Daoy (cell line): ENCODE measurements at places on chromosomes 13 and 19. TPM values are rescaled to one million over a fixed set of nuclear protein-coding genes. Genes with fewer than 3 reads are reported as not detected.

GRCh38 chr19:45638930-45639729, at the start of gene EML2:
Gene EML2, minus strand, starts transcription at chr19:45639397. Its CDS starts 21 bp downstream, at chr19:45639376.
- DNase-seq = peak; percentile 66

- DNase-seq = no peak
Measured at GRCh38 chr19:43623889-43624670, 4.7 kb upstream of the ZNF428 start.

- DNase-seq = no peak
Measured at GRCh38 chr13:50409220-50409619, 394.0 kb downstream of the KCNRG start.

The FPR1 gene
- total RNA-seq = 0.74 and 2.9 TPM in 2 replicates

The CBARP gene
- total RNA-seq = 0.86 and 1.8 TPM in 2 replicates

The LILRB4 gene
- total RNA-seq = 0.69 and 2.3 TPM in 2 replicates
